ENCODE measurements at places on chromosomes 2 and 18.

DNA sequence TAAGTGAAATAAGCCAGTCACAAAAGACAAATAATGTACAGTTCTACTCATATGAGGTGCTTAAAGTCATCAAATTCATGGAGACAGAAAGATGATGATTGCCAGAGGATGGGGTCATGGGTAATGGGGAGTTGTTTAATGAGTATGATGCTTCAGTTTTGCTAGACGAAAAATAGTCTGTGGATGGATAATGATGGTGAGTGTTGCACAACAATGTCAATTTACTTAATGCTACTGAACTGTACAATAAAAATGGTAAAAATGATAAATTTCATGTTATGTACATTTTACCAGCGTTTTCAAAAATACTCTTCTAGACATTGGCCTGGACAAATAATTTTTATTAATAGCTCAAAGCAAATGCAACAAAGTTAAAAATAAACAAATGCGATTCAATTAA lies 118.5 kb upstream of the KYNU start:
- DNase-seq: no peak

- DNase-seq: no peak
Measured at GRCh38 chr2:98747888-98748287, 17.0 kb upstream of the MGAT4A start.

DNA sequence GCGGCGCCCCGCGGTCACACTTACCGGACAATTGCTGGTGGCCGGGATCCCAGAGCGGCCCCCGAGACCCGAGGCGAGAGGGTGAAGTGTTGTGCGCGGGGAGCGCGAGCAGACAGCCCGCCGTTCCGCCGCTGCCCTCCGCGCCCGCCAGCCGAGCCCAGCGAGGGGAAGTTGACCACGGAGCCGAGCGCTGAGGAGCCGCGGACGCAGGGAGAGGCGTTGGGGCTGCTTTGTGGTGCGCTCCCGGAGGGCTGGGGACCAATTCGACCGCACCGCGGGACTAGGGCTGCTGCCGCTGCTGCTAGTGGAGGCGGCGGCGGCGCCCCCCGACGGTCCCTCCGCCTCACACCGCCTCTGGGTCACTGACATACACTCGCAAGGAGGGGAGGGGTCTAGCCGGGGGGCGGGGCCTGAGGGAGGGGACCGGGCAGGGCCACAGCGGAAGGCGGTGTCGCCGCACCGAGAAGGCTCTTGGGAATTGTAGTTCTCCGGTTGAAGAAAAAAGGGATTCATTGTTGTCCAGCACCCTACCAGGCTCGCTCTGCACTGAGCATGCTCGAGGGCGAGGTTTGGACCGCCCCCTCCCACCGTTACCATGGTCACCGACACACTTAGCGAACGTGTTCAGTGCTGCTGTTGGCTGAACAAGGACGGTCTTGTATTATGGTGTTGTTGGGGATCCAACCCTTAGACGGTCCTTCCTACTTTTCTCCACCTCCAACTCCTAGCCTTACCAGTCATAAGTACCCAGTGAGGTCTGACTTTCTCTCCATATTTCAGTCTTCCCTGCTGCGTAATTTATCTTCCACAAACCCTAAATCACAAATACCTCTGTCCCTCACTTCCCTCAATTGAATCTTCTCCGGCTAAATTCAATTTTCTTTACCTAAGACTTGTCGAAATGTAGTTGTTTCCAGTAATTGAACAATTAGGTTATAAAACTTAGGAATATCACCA lies at the start of gene PELI1:
Gene PELI1 (minus strand): TSS at position 364 of the 957 bp plus-strand sequence. CDS start 36,110 bp downstream, outside the sequence.
- DNase-seq: peak; percentile 93

DNA sequence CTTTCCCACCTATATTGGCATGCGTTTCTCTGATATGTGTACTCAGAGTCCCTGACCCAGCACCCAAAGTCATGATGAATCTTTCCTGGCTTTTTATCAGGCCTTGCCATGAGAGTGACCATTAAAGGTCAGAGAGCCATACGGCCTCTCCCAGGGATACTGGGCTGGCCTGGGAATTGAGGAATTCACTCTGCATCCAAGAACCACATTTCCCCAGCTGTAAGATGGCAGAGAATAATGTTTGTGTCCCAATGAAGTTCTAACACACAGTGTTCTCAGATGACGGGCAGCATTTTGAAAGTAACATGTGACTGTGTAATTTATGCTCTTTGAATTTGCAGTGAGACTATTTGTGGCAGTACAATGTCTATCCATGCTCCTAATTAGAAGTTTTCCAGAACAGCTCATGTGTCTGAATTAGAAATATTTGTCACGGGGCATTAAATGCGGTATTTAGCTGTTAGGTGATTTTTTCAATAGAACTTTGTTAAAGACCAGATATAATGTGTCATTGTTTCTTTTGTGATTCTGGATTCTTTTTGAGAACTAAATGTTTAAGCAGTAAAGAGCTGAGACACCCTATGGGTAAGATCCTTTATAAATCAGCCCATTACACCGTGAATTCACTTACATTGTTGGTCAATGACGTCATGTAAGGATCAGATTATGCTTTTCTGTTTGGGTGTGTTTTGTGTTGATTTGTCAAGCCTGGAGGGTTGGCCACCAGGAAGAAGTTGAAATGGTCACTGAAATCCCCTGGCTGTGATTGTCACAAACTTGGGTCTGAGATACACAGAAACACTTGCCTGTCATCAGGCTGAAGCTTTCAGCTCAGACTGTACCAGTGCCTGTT lies 7.3 kb upstream of the SLC3A1 start:
- no peak for DNase-seq

GRCh38 chr2:27105981-27106380 lies 12.9 kb downstream of the CGREF1 start:
- no peak for DNase-seq

DNA sequence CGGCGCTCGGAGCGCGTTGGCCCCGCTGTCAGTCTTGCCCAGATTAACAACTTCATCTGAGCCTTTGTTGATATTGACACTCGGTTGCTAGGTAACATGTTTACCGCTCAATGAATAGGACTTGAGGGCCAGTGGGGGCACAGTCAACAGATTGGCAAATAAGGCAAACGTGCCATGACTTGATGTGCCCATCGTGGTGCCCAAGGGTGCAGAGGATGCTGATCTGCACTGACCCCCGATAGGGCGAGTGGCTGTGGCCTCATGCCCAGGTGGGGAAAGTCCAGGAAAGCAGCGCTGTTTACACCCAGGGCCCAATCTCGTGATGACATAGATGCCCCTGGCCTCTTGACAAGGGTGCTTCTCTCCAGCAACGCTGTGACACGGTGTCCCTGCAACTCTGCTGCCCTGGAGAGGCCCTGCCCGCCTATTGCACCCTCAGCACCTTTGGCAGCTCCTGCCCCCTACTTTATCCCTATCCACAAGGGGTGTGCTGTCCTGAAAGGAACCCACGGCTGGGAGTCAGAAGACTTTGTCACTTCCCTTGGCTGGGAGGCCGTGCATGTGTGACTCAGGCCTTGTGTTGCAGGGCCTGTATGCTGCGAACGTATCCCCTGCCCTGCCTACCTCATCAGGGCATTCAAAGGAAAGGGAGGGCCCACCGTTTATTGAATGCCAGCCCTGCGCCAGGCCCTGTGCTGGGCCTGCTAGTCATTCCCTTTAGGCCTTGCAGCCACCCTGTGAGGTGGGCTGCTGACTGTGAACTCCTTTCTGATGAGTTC lies 158.0 kb downstream of the INHBB start:
- DNase-seq: no peak

GRCh38 chr2:190575263-190575662 lies 40.7 kb upstream of the NEMP2 start:
- no peak for DNase-seq

GRCh38 chr18:7633171-7633570 lies 66.1 kb downstream of the PTPRM start:
- no peak for DNase-seq

DNA sequence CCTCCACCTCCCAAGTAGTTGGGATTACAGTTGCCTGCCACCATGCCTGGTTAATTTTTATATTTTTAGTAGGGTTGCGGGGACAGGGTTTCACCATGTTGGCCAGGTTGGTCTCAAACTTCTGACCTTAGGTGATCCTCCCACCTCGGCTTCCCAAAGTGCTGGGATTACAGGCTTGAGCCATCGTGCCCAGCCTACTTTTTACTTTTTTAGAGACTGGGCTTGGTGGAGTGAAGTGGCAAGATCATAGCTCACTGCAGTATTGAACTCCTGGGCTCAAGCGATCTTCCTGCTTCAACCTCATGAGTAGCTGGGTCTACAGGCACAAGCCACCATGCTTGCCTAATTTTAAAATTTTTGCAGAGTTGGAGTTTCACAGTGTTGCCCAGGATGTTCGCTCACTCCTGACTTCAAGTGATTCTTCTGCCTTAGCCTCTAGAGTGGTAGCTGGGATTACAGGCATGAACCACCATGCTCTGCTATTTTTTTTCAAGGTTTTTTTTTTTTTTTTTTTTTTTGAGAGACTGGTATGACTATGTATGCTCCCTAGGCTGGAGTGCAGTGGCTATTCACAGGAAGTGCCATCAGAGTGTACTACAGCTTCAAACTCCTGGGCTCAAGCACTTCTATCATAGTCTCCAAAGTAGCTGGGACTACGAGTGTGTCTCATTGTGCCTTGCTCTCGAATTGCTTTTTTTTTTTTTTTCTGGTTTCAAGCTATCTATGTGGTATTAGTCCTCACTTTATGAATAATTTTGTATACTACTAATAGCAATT lies 11.9 kb downstream of the MSH2 start:
- DNase-seq: no peak

- no peak for DNase-seq
Measured at GRCh38 chr2:217468042-217468830, 534.6 kb downstream of the TNS1 start.

- DNase-seq: no peak
Measured at GRCh38 chr2:222447131-222447530, 22.8 kb downstream of the SGPP2 start.

DNA sequence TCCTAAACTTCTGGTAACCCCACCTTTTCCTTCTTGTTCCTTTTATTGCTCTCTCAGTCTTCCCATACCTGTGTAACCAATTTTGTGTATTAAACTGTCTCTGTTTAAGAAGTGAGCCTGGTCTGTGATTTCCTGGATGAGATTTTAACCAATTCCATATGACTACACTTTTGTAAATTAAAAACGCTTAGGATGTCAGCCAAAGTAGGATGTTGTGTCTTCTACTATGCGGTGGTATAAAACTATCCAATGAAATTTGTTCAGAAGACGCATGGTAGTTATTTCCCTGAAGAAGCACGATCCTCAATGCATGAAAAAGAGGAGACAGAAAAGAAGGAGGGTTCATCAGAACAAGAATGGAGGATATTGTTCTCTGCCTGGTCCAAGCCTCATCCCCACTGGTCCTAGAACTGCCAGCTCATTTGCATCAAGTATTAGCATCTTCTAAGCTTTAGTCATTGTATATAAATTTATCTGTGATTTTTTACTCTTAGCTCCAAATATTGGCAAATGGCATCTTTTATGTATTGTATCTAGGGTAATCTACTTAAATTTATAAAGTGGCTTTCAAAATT lies 127.4 kb downstream of the TGIF1 start:
- DNase-seq: no peak

DNA sequence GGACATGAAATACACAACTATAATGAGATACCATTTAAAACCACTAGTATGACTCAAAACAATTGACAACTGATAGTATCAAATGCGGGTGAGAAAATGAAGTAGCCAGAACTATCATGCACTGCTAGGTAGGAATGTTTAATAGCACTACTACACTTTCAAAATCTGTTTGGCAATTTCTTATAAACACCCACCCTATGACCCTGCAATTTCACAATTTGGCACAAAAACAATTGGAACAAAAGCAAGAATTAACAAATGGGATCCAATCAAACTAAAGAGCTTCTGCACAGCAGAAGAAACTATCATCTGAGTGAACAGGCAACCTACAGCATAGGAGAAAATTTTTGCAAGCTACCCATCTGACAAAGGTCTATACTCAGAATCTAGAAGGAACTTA lies 431.2 kb upstream of the GYPC start:
- DNase-seq: no peak

GRCh38 chr2:218638372-218638771 lies 21.1 kb downstream of the ZNF142 start:
- no peak for DNase-seq

DNA sequence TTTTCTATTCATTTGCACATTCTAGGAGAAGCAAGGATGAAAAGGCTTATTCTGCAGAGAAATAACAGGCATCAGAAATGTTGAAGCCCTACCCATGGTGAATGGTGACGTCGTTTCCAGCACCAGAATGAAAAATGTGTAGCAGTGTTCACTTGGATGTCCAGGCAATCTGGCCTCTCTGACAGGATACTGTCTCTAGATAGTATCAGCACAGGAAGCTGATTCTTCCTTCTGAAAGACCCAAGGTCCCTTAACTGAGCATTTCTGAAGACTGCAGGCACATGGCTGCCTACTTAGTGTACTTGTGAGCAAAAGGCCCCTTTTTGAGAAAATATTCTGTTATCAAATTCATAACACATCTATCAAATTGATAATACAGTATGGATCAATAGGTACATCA lies 234.1 kb downstream of the XIRP2 start:
- no peak for DNase-seq

DNA sequence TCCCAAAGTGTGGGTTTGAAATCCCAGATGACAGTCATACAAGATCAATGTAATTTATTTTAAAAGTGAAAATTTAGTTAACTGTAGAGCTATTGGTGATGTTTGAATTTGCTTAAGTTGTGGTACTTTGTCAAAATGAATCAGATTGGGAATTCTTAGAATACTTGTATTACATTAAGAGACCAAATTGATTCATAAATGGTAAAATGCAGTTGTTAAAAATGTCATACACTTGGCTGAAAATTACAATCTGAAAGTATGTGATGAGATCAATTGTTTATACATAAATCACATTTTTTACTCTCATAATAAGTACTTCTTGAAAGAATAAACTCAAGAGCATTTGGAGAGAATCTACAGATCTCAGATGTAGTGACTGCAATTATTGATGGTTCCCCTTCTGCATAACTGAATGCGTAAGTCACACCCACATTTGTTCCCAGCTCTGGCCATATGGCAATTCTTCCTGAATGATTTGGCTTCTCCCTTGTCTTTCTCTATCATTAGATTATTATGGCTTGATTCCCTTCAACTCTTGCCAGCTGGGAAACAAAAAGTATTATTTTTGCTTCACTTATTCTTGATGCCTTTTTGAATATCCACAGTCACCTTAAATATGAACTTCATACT lies 558.5 kb downstream of the CPS1 start:
- no peak for DNase-seq

- no peak for DNase-seq
Measured at GRCh38 chr2:40148334-40148733, 303.6 kb downstream of the SLC8A1 start.
